ENCODE measurements at places on chromosomes 1 and 21.
A peak's percentile ranks its signal among the peaks of the same experiment; 100 is the strongest.

DNA sequence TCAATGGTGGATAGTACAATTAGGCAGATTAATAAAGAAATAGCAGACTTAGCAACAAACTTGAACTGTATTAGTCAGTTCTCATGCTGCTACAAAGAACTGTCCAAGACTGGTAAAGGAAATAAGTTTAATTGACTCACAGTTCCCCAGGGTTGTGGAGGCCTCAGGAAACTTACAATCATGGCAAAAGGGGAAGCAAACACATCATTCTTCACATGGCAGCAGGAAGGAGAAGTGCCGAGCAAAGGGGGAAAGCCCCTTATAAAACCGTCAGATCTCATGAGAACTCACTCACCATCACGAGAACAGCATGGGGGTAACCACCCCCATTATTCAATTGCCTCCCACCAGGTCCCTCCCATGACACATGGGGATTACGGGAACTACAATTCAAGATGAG is 27.1 kb upstream of the PDE4B start:
- no peak for DNase-seq

GRCh38 chr1:246476771-246477170 is 30.3 kb downstream of the SMYD3 start:
- no peak for DNase-seq

DNA sequence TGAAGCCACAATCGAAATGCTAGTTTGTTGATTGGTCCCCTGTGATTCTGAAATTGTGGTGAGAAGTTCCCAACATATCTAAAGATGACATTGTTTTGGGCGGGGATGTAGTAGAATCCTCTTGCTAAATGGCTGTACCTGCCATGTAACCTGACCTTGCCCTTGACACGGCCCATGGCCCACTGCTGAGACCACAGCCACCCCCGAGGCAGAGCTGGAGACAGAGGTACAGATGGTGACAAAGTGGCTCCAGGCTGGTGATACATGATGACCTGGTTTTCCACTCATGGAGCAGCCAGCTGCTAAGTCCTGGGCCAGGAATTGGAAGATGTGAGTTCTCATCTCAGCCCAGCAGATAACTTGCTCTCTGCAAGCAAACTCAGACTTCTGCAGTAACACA is 226.5 kb downstream of the FOXD2 start:
- peak; percentile 60 for DNase-seq

- no peak for DNase-seq
Observed at GRCh38 chr1:173861731-173862145, 6.1 kb downstream of the GAS5 start.

GRCh38 chr1:85940656-85941306 is 215.8 kb downstream of the COL24A1 start:
- DNase-seq: no peak
